ENCODE measurements at places on chromosomes 2 and 18. TPM values are rescaled to one million over a fixed set of nuclear protein-coding genes. Genes with fewer than 3 reads are reported as not detected.

The DSG4 gene
- total RNA-seq, result not detected

The BMP10 gene
- total RNA-seq, result not detected

The SERPINB10 gene
- not detected for total RNA-seq

The TPO gene
- not detected for total RNA-seq

The NYAP2 gene
- not detected for total RNA-seq

The NAT8 gene
- not detected for total RNA-seq

The FOXI3 gene
- total RNA-seq, result not detected

The DOK1 gene
- total RNA-seq, result 21.9 TPM

The CDK15 gene
- total RNA-seq, result 0.12 TPM

The CCBE1 gene
- total RNA-seq, result 0.17 TPM

The ASB18 gene
- not detected for total RNA-seq

The SEH1L gene
- total RNA-seq, result 49.3 TPM

The TDRD15 gene
- not detected for total RNA-seq

The RGPD4 gene
- not detected for total RNA-seq

The DUSP2 gene
- total RNA-seq, result 6.1 TPM

The DUSP19 gene
- total RNA-seq, result 10.3 TPM

The STARD6 gene
- total RNA-seq, result not detected

The CBLN2 gene
- total RNA-seq, result not detected

The COLEC12 gene
- not detected for total RNA-seq

The CTAGE1 gene
- not detected for total RNA-seq

The MALL gene
- 61.6 TPM for total RNA-seq

The ZDBF2 gene
- 7.9 TPM for total RNA-seq

The STAM2 gene
- total RNA-seq, result 20.9 TPM

The CRYGC gene
- total RNA-seq, result not detected

The ANO7 gene
- 1.1 TPM for total RNA-seq

The AKAIN1 gene
- total RNA-seq, result not detected

The RNF103 gene
- 16.7 TPM for total RNA-seq

The MOB1A gene
- total RNA-seq, result 173 TPM

The TUBA3E gene
- total RNA-seq, result not detected

The CYP27C1 gene
- total RNA-seq, result 3.0 TPM

The KHK gene
- 3.2 TPM for total RNA-seq

The ANKZF1 gene
- total RNA-seq, result 45.6 TPM

The ADAM17 gene
- 16.6 TPM for total RNA-seq

The CYP26B1 gene
- total RNA-seq, result 7.6 TPM

The ACMSD gene
- 3.8 TPM for total RNA-seq

The UGT1A10 gene
- not detected for total RNA-seq

The CD8B2 gene
- total RNA-seq, result not detected

The CCL20 gene
- 0.95 TPM for total RNA-seq

The BCS1L gene
- total RNA-seq, result 17.4 TPM

The TCF23 gene
- total RNA-seq, result not detected

The CDKL4 gene
- not detected for total RNA-seq

The DHRS9 gene
- 0.88 TPM for total RNA-seq

Data from Caki2 (cell line).